ENCODE measurements at places on chromosomes 4 and X.

DNA sequence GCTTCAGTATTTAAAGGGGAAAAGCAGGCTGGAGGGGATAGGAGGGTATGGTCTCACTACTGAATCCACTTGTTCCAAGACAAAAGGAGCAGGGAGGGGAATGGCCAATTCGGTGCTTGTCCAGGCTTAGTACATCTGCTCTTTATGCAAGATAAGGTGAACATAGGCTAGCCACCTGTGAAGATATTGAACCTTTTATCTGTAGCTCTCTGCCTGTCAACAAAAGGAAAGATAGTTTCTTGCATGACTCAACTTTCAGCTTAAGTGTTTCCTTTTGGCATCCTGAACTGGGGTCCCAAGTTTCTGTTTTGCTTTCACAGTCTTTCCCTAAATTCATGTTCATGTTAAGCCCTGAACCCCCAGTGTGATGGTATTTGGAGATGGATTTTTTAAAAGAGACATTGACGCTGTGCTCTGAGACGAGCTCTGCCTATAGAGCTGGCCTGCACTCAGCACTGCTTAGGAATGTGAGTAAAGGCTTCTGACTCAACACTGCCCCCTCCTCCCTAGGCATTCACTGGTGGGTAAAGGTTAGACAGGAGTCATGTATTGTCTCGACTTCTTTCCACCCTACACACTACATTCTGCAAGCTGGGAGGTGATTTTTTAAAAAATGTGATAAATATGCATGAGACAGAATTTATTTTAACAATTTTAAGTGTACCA lies 28.2 kb downstream of the FAM149A start:
- DNase-seq = peak; percentile 44

- DNase-seq = no peak
These were observed 1.9 kb downstream of the GRPEL1 start for GRCh38 chr4:7066006-7066405.

- DNase-seq = no peak
These were observed 136.4 kb downstream of the TRIML1 start for GRCh38 chr4:188275686-188276085.

DNA sequence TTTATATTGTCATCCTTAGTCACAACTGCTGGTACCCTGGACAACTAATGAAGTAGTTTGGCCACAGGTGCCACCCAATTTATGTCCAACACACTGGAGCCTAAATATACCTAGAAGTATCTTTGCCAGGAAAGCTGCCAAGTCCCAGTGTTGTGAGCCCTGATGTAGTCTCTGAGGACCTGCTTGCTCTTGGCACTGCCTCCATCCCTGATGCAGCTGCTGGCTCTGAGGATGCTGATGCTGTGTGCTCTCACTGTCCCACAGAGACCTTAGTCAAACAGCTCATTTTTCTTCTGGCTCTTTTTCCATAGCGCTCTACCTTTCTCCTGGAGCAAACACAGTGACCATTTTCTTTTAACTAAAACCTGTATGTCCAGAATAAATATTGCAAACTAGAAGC lies 1535.4 kb upstream of the ADGRL3 start:
- no peak for DNase-seq

DNA sequence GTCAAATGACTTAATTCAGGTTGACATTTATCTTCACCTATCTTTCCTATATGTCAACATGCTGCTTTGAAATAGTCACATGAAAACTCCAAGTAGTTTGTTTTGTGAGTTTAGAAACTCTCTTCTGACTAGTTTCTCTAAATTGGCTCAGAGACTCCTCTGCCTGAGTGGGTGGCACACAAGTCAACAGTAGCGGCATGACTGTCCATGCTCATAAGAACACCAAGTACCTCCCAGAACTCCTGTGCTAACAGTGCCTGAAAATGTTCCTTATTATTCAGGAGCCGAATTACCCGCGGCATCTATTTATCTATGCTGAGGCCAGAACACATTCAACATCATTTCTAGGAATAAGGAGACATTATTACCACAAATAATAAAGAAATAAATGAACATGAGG lies 116.3 kb downstream of the SORBS2 start:
- DNase-seq = no peak

DNA sequence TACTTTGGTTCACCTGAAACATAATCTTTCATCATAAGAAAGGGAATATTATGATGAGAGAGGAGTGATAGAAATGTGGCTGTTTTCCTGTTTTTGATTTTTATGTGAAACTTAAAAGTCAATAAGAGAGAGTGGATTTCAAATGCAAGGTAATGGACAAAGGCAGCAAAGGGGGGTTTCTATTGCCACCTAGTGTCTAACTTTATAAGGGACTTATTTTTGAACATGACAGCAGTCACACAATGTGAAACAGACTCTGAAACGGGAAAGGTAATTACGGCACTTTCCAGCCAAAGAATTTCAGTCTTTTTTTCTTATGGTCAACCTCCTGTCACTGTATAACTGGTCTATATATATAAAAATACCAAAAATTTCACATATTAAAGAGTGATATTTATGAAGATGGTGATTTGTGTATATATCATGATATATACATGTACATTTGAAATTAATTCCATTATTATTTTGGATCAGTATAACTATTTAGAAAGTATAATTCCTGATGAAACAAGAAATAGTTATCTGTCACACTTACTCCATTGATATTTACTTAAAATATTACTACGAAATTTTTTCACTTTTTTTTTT lies 127.1 kb downstream of the FBXO8 start:
- DNase-seq = peak; percentile 15

DNA sequence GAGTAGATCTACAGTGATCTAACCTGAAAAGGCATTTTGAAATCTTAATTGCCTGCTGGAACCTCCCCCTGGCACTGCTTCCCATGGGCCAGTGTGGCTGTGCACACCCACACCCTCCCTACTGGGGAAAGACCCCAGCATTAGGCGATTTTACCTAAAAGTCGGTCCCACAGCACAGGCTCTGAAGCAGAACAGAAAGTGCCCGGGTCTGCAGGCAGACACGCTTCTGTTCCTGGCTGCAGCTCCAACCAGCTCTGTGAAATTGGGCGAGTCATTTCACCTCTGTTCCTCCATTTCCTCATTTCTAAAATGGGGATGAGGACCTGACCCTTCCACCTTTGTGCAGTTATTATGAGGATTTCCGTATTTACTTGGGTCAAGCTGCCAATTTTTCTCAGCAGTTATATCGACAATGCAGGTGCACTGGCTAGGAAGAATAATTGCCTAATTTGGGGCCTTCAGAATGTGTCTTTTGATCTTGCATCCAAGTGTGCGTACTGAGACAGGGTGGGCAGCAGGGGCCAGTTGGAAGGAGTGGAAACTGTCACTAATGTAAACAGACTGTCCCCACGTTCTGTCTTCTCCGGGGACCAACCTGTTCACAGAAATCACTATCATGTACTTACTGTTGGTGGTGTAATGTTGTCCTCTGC lies 7.1 kb downstream of the KLF3 start:
- no peak for DNase-seq

GRCh38 chr4:150418757-150419410 lies 163.1 kb upstream of the MAB21L2 start:
- DNase-seq = no peak

GRCh38 chr4:53923921-53924320 lies 140.5 kb downstream of the CHIC2 start:
- DNase-seq = no peak

GRCh38 chrX:7996851-7997250 lies 69.6 kb upstream of the PNPLA4 start:
- no peak for DNase-seq

GRCh38 chr4:78650106-78651024 lies 98.8 kb downstream of the ANXA3 start:
- DNase-seq = no peak

DNA sequence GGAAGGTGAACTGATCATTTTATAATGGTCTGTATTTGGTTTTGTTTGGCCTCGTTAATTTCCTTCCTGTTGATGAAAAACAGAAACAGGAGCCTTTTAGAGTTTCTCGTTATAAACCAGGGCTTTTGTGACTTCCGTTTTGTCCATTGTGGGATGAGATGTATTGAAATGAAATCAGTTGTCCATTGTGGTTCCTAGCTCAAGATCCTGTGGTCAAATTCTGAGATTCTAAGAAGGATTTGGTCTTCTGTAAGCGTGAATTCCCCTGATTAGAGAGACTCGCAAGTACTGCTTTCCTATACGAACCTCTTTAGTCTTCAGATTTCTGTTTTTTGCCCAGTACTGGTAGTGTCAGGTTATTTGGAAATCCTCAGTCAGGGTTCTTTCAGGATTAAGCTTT lies 101.7 kb downstream of the RAPGEF2 start:
- no peak for DNase-seq

- no peak for DNase-seq
These were observed 76.4 kb upstream of the F8A3 start for GRCh38 chrX:155534800-155535199.

DNA sequence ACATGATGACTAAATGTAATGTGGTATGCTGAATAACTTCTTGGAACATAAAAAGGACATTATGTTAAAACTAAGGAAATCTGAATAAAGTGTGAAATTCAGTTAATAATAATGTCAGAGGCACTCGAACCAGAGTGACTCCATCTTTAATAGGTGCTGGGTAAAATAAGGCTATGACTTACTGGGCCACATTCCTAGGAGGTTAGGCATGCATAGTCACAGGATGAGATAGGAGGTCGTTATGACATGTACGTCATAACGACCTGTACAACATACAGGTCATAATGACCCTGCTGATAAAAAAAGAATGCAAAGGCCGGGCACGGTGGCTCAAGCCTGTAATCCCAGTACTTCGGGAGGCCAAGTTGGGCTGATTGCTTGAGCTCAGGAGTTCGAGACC lies 28.9 kb upstream of the OPHN1 start:
- no peak for DNase-seq

DNA sequence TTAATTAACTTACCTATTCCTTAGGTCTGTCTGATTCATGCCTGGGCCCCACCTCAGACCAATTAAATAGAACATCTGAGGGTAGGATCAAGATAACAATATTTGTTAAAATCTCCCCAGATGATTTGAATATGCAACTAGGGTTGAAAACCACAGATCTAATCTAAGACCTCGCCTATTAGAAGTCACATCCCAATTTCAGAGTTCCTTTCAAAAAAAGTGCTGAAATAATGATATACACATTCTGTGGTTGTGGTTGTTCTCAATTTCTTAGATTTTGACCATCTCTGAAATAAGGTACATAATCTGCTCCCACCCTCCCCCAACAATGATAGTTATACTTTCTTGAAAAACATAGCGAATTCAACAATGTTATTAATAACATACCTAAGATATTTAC lies 27.7 kb downstream of the NIPAL1 start:
- no peak for DNase-seq

GRCh38 chr4:38106311-38106710 lies 146.1 kb downstream of the PTTG2 start:
- DNase-seq = no peak

GRCh38 chrX:26254436-26254835 lies 38.5 kb downstream of the MAGEB5 start:
- DNase-seq = no peak

DNA sequence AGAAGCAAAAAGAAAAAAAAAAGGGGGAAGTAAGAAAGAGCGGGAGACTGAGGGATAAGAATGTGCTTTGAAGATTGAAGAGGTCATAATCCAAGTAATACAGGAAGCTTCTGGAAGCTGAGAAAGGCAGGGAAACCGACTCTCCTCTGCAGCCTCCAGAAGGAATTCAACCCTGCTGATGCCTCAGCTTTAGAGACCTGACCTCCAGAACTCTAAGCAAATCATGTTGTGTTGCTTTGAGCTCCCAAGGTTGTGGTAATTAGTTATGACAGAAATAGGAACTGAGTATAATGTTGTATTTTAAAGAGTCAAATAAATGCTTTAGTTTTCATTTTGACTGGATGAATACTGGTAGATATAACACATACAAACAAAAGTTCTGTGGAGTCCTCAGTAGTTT lies 48.0 kb upstream of the FAT1 start:
- no peak for DNase-seq

DNA sequence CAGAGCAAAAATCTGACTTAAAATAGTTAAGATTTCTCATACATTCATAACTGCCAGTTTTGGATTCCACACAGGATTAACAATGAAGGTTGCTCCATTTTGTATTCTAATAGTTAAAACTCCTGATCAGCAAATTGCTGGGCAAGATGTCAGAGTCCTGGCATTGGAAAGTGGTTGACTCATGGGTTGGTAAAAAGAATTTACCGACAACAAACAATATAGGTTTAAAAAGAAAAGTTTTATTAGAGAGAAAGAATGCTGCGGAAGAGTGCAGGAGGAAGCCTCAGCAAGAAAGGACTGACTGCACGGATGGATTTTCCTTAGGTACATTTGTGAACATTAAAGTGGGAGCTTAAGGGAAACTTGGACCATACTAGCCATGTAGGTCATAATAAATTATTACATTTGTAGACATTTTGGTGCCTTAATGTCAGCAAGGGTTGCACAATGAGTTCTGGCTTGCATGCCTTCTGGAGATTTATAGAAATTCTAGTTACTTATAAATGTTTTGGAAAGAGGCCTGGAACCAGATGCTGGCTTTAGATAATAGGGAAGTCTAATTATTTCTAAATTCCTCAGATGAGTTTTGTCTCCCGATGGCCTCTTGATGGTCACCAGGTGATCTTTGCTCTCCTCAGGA lies 25.4 kb upstream of the IL2 start:
- DNase-seq = no peak

DNA sequence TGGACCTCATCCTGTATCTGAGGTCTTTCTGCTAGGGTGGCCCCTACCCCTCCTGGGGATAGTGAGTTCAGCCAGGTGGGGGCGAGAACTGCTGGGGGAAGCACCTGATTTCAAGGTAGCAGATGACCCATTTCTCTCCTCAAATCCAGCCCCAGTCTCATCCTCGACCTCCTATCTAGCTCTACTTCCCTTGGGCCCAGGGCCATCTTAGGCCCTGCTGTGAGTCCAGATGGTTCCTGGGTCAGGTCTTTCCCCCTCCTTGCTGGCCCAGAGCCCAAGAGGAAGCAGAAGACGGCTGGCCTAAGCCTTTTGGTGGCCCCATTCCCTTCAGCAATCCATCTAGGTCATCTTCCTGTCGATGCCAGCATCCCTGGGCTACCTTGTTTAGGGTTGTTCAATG lies 3.3 kb downstream of the CDK16 start:
- no peak for DNase-seq

DNA sequence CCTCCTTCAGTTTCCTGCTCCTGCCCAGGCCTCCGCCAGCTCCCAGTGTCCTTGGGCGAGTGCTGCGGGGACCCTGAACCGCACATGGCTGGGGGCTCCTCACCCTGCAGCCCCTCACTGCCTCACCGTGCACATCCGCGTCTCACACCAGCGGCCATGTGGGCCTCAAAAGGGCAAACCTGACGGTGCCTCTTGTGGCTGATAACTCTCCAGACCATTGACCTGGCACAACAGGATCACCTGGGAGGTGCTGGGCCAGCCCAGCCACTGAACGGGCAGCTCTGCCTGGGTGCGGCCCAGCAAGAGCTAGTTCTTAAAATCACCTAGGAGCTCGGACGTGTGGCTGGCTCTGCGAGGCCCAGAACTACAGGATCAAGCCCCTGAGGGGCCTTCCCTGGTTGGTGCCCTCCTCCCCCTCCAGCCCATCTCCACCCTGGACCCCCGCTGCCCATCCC lies 4.1 kb upstream of the S100P start:
- DNase-seq = no peak

GRCh38 chr4:69490271-69490670 lies 5.4 kb downstream of the UGT2B4 start:
- DNase-seq = no peak

All from NT2/D1 (cell line).